ENCODE measurements at places on chromosomes 7 and 10.
A peak's percentile ranks its signal among the peaks of the same experiment; 100 is the strongest.

DNA sequence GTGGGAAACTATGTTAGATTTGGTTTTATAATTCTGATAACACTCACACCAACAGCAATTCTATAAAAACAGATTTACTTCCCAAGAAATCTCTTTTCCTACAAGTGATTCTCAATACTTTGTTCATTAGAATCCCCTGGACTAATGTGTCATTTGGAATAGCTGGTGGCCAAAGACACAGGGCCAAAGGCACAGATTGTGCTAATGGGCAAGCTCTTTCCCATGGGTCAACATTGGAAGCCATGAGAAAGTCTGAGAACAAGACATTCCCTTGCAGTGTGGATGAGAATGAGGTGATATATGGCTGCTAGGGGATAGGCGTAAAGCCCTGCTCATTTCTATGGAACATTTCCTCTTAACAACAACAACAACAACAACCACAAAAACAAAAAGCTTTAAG, 153.8 kb downstream of the AMPH start:
- no peak for DNase-seq

GRCh38 chr7:19772306-19772705, 1.1 kb downstream of the TMEM196 start:
- no peak for DNase-seq

DNA sequence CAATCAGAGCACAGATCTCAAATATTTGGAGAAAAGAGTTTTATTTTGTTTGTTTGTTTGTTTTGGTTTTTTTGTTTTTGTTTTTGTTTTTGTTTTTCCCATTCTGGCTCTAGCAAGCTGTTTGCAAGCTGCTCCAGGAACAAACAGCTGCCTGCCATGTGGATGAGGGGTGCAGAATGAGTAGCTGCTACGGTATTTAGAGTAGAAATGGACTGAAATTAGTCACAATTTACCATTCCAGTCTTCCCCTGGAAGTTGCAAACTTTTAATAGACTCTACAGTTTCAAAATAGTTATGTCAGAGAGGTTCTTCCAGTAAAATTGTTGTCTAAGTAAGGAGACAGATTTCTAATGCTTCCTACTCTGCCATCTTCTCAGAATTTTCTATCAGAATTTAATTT, 27.1 kb upstream of the TAS2R16 start:
- peak; percentile 71 for DNase-seq

GRCh38 chr10:70603449-70603801, 884 bp upstream of the PRF1 start:
- DNase-seq = no peak

DNA sequence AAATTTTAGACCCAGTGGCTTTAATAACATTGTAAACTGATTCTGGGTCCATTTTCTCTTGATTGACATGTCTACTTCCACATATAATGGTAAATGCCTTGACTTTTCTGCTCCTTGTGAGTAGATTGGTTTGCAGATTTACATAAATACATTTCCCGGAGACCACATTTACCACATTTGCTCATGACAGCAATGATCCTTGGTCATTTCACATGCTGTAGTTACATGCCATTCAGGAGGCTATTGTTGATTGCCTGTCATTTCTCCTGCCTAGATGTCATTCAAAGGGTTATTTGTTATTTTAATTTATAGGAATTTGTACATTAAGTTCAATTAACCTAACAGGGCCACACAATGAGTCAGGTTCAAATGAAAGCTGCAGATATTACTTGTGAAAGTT, 280.5 kb downstream of the CNTNAP2 start:
- no peak for DNase-seq

DNA sequence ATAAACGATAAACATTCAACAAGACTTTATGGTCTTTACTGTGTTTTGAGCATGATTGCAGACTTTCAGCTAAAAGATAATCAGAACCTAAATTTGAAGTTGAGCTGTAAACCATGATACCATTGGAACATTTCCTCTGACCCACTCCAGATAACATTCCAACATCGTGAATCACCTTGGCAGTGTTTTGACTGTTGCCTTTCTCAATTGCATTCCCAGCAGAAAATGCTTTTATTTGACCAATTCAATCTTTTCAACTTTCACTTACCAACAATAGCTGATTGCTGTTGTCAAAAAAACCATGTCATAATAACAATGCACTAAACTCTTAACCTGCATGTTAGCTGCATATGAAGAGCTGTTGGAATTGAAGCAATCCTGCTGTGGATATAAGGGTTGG, 165.5 kb downstream of the MDFIC start:
- peak; percentile 92 for DNase-seq

DNA sequence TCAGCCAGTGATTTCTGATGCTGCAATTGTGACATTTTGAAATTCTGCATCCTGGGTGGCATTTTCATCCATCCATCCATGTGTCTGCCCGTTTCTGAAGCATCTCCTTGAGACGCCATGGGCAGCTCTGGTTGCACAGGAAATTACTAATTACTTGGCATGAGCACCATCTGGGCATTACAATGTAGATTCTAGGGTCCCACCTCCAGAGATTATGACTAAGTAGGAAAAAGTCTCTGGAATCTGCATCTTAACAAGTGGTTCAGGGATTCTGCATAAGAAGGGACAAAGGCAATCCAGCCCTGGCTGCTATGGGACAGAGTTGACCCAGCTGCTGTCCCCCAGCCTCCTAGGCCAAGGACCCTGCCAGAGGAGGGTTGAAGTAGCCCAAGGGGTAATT, 65.3 kb downstream of the CUZD1 start:
- DNase-seq = no peak

- no peak for DNase-seq
Measured at GRCh38 chr10:130231251-130231741, 95.1 kb downstream of the GLRX3 start.

DNA sequence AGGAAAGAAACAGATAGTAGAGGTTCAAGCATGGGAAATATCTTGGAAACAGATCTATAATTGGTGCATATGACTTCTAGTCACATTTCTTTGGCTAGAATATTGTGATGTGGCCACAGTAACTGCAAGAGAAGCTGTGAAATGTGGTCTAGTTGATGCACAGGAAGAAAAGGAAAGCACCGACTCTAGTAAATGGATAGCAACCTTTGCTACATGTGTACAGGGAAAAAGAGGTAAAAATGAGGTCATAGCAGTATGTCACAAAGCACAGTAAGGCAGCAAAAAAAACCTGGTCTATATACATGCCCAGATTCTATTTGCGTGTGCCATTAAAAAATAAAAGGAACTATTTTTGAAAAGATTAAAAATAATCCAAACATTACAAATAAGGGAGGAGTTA, 102.6 kb upstream of the LRRN3 start:
- no peak for DNase-seq

- DNase-seq = no peak
Measured at GRCh38 chr7:134851141-134851540, 71.7 kb downstream of the CALD1 start.

GRCh38 chr7:134782121-134782623, 2.7 kb downstream of the CALD1 start:
- peak; percentile 68 for DNase-seq

- DNase-seq = peak; percentile 33
Measured at GRCh38 chr7:29946428-29947186, 43.0 kb downstream of the SCRN1 start.

DNA sequence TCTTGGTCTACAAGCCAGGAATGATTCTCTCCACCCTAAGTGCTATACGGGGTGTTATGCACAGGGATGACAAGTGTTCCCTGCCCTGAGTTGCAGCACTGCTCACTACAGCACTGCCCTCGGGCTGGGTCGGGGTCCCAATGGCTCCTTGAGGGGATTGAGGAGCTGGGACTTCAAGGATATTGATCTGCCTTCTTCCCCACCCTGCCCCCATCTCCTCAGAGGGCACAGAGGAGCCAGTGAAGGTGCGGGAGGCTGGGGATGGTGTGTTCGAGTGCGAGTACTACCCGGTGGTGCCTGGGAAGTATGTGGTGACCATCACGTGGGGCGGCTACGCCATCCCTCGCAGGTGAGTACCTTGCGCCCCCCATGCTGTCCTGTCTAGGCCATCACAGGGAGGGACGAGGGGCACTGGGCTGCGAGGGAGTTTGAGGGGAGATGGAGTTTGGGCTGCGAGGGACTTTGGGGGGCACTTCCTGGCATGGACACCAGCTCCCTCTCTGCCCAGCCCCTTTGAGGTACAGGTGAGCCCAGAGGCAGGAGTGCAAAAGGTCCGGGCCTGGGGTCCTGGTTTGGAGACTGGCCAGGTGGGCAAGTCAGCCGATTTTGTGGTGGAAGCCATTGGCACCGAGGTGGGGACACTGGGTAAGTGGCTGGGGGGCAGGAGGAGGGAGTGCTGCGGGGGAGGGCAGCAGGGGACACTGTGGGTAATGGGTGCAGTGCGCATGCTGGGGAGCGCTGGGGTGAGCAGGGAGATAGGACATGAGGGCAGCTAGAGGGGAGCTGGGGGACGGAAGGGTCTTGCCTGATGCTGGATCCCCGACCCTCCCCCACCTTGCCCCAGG, 10.3 kb downstream of the FLNC start:
- no peak for DNase-seq

- DNase-seq = no peak
Measured at GRCh38 chr10:88246675-88247074, 336.4 kb downstream of the RNLS start.

DNA sequence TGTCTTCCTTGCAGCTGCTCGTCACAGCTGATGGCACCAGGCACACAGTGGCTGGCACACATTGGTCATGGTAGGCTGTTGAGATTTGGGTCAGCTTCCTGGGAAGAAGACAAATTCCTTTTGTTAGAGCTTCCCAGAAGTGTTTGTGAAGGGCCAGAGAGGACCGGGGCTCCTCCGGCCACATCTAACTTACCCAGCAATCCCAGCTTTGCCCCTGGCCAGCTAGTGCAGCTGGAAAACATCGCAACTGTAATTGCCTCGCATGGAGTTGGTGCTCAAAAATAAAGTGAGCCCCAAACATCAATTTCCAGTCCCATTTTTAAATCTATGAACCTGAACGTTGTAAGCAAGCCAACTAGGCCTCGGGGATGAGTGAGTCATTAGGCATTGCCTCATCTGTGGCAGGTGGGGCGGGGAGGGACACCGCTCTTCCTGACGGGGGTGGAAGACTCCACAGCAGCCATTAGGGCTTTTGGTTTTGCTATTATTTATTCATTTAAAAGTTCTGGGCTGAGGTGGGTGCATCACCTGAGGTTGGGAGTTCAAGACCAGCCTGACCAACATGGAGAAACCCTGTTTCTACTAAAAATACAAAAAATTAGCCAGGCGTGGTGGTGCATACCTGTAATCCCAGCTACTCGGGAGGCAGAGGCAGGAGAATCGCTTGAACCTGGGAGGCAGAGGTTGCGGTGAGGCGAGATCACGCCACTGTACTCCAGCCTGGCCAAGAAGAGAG, 12.4 kb downstream of the CPA5 start:
- peak; percentile 92 for DNase-seq

DNA sequence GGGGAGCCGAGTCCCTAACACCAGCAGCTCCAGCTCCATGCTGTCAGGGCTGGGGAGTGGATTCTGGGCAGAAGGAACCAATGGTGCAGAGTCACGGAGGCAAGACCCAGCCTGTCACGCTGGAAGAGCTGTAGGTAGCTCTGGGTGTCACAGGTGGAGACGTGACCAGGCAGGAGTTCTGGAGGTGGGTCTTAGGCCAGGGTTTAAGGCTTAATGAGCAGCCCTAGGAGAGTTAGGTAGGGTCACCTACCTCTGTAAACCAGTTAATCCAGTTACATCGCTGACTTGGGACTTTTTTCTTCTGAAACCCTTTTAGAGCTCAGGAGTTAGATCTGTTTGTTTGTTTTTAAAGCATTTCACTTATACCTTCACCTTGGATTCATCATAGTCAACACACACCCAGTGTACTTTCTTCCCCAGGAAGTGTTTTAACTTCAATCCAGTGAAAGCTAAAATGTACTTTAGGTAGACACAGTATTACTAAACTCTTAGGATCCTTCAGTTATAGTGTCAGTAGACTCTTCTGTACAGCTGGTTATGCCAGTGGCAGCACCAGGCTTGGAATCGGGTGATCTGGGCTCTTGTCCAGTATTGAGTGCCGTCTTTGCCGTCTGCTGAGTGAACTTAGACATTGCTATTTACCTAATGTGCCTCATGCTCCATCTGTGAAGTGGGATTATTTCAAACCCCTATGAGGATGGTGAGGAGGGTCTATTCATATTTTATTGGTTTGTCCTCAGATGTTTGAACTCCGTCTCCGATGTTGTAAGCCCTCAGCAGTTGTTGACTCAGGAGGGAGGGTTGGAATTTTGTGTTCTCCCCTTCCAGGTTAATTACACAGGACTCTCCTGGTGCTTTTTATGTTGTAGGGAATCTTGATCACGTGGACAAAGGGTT, 31.0 kb downstream of the TACR2 start:
- no peak for DNase-seq

DNA sequence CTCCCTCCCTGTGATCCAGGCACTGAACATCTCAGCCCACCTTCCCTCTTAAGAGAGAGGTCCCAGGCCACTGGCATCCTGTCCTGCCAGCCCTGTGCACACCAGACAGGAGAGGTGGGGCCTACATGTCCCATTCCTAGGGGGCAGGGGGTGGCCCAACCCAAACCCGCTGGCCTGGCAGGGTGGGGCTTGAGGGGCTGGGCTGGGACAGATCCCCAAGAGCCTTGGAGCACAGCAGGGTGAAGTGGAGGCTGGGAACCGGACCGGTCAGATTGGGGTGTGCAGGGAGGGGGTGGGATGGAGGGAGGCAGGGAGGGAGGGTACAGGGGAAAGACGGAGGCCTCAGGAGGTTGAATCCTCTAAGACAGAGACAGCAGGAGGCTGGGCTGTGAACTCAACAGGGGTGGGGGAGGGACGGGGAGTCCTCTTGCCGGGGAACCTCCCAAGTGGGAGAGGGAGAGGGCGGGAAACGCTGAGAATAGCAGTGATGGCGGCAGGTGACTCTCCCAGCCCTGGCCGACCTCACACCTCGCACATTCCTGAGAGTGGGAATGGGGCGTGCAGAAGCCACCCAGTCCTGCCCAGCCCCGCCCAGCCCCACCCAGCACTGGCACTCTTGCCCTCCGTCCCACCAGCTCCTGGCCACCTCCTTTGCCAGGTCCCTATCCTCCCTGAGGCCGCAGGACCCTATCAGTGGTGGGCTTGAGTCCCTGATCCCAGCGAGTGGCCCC, 6.7 kb downstream of the TSC22D4 start:
- no peak for DNase-seq

DNA sequence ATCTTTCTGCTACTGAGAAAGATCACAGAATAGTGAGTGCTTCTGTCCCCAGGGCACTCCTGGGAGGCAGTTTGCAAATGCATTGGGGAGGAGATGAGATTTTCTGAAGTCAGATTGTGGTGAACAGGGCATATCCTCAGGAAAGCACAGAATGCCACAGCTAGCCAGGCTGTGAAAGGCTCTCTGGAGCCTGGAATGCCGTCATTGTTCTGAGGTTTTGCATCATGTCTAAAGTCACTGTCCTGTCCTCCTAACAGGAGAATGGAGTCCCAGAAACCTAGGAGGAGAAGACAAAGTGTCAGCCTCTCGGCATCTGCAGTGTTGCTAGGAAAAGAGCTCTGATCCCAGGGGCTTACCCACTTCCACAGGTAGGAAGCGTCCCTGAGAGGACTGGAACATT, 69.2 kb upstream of the IGFBP3 start:
- no peak for DNase-seq

DNA sequence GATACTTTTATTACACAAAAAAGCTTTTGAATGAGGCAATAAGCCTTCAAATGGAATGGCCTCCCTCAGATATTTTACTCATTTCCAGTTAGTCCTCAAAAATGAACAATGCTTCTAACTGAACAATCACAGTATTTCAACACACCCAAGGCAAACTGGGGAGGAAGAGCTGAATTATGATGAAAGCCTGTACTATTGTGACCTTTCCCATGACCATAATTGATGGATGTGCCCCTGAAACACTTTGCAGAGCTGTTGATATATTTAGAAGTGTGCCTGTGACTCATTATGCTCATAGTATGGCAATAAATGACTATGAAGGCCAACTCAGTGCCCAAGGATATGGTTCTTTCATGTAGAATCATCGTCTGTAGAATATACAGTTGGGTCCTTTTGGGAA, 248.1 kb downstream of the AHR start:
- peak; percentile 98 for DNase-seq

Measured in amniotic epithelial cell (primary cell).